CD4-positive, alpha-beta T cell treated with Interleukin-1 beta for 1 hour (primary cell): ENCODE measurements at places on chromosomes 3 and 15.

- DNase-seq, result no peak
Measured at GRCh38 chr3:121601212-121601812, 8.1 kb downstream of the FBXO40 start.

DNA sequence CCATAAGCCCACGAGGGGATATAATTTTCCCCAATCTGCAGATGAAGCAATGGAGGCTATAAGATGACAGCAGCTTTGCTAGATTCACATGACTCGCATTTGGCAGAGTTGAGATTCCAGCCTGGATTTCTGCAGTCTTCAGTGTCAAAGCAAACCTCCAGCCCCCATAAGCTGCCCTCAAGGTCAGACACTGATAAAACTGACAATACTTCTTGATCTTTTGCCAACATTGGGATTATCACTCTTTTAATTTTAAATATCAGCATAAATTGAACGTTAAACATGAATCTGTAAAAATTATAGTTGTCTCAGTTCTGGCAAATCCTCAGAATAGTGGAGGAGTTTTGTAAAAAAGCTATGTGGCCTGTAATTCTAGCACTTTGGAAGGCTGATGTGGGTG, 234.1 kb upstream of the TRIM42 start:
- no peak for DNase-seq

- no peak for DNase-seq
Measured at GRCh38 chr3:116445311-116445841, at the start of gene LSAMP. Gene LSAMP, minus strand, starts transcription at chr3:116445487.

DNA sequence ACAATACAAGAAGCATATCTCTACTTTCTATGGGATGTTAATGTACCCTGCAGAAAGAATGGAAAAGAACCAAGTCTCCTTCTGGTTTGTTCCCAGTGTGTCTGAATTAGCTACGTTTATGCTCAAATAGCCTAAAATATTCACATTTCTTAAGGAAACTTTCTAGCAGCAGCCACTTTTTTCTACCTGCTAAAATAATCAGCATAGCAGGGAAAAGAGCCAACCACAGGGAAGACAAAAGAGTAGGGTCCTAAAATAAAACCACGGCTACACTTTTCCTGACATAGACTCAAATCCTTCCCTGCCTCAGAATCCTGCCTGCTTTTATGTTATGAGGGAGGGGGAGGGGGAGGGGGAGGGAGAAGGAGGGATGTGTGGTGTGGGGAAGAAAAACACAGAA, 136.7 kb downstream of the GBE1 start:
- no peak for DNase-seq

DNA sequence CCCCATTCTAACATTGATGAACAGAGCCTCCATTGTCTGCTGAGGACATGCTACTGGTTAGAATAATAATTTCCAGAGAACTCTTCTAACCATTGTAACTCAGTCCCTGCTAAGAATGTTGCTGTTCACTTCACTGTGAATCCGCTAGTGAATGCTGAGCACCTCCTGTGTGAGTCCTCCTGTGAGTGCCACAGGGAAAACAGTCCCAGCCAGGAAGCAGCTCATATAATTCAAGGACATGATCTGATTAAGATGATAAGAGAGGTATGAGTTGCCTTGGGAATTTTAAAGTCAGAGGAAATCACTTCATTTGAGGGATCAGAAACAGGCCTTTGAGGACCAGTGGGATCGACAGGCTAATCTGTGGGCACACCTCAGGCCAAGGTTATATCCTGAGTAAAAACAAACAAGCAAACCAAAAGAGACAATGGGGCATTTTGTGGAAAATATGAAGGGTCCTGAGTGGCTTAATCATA, 33.9 kb upstream of the GPR160 start:
- no peak for DNase-seq

GRCh38 chr3:119437691-119438258, 25.6 kb downstream of the TMEM39A start:
- no peak for DNase-seq

DNA sequence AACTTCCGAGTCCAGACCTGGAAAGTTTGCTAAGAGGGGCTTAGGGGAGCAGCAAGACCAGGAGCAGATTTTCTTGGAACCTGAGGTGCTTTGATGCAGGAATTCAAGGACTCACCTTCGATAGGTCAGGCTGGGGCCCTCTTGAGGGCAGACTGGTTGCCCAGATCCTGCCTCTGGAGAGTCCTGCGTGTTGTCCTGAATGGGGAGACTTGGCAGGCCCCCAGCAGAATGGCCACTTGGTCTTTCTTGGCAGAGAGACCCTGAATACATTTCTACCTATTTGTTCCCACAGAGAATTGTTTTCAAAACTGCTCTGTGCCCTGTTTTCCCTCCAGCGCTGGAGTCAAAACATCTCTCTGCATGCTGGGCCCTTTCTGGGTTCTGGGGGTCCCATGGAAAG, 4.2 kb downstream of the KLF13 start:
- DNase-seq, result no peak

DNA sequence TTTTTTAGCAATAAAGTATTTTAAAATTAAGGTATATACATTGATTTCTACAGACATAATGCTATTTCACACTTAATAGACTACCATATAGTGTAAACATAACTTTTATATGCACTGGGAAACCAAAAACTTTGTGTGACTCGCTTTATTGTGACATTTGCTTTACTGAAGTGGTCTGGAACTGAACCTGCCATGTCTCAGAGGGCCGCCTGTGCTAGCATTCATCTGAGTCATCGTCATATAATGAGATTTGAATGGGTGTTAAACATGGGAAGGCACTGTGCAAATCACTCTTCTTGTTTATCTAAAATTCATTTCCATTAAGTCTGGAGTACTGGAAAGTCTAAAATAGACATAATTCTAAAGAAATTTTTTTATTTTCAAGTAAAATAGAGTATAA, 12.9 kb downstream of the EIF2AK4 start:
- no peak for DNase-seq

DNA sequence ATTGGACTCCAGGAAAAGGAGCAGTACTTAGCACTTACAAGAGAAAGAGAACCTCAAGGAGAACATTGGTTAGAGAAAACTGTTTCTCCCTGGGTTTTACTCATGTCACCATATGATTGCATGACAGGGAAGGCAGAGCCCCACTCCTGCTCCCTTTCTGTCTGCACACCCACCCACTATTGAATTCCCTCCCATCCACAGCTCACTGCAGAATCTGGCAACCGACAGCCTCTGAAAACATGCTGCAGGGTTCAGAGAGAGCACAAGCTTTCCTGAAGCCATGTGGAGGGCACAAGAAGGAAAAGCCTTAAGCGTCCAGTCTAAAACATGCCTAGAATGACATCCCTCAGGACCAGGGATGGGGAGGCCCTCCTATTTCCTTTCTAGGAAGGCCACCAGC, 3.0 kb upstream of the IL17RD start:
- DNase-seq, result no peak

DNA sequence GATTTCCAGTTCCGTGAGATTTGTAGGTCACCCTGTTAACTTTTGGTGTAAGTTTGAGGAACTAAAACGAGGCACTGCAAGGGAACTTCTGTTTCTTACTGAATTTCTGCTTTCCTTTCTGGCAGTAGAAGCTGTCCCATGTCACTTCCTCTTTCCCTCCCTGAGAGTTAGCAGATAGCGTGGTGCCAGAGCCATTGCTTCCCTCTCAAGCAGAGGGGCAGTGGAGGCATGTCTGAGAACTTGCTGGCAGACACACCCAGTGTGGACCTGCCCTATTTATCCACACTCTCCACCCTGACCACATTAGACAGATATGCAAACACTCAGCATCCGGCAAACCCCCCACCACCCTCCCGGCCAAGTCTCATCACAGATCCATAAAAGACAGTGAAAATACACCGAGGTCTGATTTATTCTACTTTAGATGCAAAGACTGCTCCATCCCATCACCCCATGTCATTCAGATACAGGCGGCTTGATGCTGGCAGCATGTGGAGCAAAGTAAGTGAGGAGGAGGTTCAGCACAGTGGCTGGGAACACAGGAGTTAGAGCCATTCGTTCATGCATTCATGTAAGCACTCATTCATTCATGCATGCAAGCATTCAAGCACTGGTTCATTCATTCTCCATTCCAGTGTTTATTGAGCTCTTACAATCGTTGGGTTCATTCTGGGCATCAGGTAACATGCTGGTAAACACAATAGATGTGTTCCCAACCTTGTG, 324.7 kb downstream of the SHQ1 start:
- DNase-seq, result peak; percentile 14

DNA sequence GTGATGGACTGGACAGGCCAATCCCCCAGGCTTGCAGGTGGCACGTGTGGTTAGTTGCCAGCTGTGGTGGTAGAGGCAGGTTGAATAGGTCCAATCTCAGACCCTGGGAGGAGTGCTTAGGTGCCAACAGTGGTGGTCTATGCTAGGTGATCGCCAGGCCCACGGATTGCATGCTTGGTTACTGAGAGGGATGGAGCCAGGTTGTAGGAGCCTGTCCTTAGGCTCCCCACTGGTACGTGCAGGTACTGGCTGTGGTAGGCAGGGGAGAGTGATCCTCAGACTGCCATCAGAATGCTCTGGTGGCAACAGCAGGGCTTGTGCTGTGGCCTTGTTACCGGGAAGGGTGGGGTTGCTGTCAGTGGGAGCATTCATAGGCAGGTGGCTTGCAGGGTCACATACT, 44.7 kb downstream of the NCK1 start:
- no peak for DNase-seq

DNA sequence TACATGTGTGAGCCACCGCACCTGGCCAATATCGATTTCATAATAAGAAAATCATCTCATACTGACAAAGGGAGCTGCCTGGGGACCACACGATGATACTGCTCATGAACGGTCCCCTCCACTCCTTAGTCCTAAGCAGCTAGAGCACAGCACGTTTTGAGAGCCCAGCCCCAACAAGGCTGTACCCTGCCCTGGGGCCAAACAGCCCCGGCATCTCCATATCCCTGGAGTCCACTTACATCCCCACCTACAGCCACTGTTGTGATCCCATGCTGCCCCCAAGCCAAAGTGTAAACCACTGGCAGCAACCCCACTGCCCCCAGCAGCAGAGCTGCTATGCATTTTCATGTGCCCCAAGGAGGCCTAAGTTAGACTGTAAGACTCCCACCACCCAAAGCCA, 52.8 kb downstream of the ADAM10 start:
- DNase-seq, result no peak

DNA sequence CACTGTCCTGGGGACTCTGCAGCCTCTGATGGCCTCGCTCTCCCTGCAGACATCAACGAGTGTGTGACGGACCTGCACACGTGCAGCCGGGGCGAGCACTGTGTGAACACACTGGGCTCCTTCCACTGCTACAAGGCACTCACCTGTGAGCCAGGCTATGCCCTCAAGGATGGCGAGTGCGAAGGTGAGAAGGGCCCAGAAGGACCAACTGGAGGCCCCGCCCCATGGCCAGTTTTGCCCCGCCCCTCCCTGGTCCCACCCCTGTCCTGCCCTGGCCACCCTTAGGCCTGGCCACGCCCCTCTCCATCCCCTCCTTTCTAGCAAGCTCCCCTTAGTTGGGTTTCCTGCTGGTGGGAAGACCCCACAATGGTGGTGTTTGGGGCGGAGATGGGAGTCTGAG, 77.5 kb downstream of the FBLN2 start:
- DNase-seq, result no peak

DNA sequence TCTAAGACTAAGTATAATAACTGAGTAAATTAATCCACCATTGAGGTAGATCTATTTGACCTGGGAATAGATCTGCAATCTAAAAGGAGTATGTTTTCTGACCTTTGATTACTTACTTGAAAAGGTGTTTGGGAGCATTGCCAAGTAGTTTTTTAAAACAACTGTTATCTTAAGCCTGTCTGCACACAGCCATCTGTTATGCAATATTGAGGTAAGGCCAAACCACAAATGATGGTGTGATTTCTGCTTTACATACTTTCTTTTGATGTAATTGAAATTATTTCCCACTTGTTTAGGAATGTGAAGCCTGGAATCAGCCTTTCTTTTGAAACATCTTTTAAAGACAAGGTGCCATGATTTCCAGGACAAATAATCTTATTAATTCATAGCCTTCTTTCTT, 274.0 kb downstream of the BBX start:
- DNase-seq, result no peak

- DNase-seq, result no peak
Measured at GRCh38 chr3:113054552-113054951, 63.8 kb downstream of the GTPBP8 start.
